Activated T-helper 1 cell treated with anti-CD3 and anti-CD28 coated beads, Interleukin-2, amount 50 U/mL, for 16 hours (primary cell): ENCODE measurements at places on chromosomes 2 and 18.

GRCh38 chr2:152022090-152022489, 76.8 kb downstream of the CACNB4 start:
- no peak for DNase-seq

DNA sequence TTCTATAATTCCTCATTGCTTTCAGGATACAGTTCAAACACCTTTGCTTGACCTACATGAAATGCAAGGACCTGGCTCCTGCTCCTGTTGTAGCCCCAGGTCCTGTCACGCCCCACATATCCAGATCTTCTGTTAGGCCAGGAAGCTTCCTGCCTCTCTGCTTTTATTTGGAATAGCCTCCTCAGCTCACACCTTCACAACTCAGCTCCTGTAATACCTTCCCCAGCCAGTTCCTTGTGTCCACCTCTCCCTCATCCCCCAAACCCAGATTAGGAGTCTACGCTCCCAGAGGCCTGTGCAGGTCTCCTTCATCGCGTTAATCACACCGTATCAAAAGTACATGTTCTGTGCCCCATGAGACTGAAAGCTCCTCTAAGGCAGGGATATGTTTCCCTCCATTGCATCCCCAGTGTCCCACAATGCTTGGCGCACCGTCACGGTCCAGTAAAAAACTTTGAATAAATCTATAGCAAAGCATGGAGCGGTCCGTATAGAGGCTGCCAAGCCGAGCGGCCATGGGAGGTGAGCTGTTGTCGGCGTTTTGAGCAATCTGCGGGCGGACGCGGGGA, 371 bp downstream of the MDH1B start:
- no peak for DNase-seq

DNA sequence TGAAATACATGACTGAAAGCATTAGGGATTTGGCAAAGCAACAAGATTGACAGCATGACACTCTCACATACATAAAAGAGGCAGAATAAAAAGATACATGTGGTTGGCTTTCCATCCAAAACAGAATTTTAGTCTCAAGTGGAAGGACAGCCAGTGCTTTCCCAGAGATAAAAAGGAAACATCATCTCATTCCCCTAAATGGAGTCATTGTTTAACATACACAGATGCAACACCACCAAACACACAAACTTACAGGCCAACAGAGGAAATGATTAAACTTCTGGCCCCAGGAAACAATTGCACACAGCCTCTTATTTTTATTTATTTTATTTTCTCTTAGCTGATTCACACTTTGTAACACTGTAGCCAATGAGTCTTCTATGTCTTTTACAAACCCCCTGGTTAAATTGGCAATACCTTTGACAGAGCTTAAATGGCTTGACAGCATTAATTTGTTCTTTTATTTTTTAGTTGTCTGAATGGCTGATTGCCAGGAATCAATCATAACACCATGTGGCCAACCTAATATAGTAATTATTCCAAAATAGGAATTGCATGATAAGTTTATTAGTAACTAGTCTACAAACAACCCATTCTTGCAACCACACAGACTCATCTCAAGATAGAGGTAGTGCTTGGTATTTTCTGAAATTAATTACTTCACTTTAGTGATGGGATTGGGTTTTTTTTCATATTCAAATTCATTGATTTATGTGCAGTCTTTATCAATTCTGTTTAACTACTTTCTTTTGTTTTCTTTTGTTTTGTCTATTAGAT, 190.5 kb downstream of the RND3 start:
- no peak for DNase-seq

GRCh38 chr2:223736488-223736887, 100.9 kb downstream of the AP1S3 start:
- no peak for DNase-seq

- no peak for DNase-seq
Measured at GRCh38 chr2:194819367-194819766, 837.7 kb upstream of the SLC39A10 start.

DNA sequence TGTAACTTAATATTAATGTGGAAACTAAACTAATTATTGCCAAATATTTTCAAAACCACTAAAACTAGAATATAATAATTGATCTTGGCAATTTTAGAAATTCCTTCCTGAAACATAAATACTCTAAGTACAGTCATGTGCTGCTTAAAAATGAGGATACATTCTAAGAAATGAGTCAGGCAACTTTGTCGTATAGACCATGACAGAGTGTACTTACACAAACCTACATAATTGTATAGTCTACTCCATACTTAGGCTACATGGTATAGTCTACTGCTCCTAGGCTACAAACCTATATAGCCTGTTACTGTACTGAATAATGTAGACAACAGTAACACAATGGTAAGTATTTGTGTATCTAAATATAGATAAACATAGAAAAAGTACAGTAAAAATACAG, 27.6 kb downstream of the FEZ2 start:
- no peak for DNase-seq

- DNase-seq = no peak
Measured at GRCh38 chr2:69618362-69618761, 25.2 kb downstream of the AAK1 start.

DNA sequence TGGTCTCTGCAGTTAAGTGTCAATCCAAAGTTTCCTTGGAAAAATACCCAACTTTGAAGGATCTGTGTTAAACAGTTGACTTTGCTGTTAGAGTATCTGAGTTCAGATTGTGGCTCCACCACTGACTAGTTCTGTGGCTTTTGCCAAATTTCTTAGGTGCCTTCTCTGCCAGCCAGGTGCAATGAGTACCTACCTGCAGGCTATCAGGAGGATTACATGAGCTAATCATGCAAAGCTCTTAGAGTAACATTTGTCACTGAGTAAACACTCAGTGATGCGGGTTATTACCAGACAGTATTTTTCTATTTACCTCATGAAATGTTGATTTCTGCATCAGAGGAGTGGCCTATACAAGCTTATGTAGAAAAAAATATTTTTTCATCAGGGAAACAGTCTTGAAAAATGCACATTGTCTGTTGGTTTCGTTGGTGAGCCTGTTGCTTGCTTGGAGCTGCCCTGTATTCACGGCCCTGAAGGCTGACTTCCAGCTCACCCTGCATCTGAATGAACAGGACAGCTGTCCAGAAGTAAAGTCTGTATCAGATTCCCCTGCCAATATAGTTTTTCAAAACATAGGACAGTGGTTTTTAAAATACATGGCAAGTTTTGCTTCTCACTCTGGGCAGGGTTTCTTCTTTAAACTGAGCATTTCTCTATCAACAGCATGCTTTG, 235.1 kb downstream of the CDCA7 start:
- no peak for DNase-seq

- DNase-seq = no peak
Measured at GRCh38 chr2:175418224-175418835, 236.8 kb upstream of the ATP5MC3 start.

- DNase-seq = no peak
Measured at GRCh38 chr18:67735506-67735905, 219.0 kb upstream of the DSEL start.

- DNase-seq = no peak
Measured at GRCh38 chr18:2644535-2644934, 11.0 kb upstream of the SMCHD1 start.

- DNase-seq = no peak
Measured at GRCh38 chr2:220837226-220837625, 734.9 kb downstream of the EPHA4 start.

DNA sequence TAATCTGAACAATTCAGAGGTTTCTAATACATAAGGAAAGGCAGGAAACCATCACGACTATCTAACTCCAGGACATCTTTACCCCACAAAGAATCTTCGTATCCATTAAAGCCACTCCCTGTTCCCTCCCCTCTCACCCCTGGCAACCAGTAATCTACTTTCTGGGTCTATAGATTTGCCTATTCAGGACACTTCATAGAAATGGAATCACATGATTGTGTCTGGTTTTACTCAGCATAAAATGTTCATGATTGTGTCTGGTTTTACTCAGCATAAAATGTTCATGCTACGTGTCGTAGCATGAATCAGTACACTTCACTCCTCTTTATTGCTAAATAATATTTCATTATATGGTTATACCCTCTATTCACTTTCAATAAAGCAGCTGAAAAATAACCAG, 11.6 kb downstream of the FECH start:
- no peak for DNase-seq

- no peak for DNase-seq
Measured at GRCh38 chr2:129821445-129821844, 158.0 kb upstream of the RAB6C start.

GRCh38 chr2:231666171-231667095, 41.9 kb upstream of the PTMA start:
- DNase-seq = no peak

GRCh38 chr2:113068706-113069485, 1.1 kb downstream of the IL1F10 start:
- no peak for DNase-seq

GRCh38 chr18:48798334-48799245, 152.2 kb downstream of the SMAD7 start:
- no peak for DNase-seq

- DNase-seq = no peak
Measured at GRCh38 chr2:219335373-219335786, 2.8 kb upstream of the RESP18 start.

DNA sequence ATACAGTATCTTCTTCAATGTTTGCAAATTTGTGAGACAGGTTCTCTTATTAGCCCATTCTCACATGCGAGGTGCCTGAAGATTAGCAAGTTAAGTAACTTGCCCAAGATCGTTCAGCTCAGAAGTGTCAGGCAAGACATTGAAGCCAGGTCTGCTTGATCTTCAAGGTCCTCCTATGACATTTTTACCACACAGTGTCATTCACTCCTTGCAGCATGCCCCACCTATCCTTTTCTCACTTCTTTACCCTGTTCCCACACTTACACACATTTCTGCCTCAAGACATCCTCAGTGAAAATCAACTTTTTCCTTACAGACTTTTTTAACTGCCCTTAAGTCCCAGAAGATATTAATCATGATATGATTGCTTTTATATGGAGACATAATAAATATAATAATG, 73.8 kb downstream of the SCN2A start:
- DNase-seq = no peak

DNA sequence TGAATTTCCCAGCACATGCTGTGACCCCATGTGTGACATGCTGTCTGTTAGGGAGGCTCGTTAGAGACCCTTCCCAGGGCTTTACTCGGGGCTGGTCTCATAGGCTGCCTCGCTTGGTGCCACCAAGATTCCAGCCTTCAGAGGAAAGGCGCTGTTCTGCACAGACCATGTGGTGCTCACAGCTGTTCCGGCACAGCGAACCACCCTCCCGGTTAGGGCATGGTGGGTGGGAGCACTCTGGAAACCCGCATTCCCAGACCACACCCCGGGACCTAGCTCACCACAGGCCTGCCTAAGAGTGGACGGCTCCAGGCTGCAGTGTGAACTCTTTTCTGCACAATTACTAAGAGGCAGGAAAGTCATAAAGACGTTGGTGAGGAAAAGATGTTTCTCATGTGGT, 112.0 kb downstream of the MBP start:
- no peak for DNase-seq

- no peak for DNase-seq
Measured at GRCh38 chr2:36277881-36278523, 77.6 kb upstream of the CRIM1 start.

DNA sequence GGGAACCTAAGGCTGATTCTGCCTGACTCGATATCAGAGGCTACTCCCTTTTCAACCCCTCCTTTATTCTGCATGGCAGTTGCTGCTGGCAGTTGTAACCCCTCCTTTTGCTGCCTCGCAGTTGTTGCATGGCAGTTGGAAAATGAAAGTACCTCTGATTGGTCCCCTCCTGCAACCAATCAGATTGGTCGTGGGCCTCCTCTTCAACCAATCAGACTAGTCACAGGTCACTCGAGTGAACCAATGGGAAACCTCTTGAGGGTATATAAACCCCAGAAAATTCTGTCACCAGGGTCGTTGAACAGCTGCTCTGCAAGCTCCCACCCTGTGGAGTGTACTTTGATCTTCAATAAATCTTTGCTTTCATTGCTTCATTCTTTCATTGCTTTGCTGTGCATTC, 294.3 kb upstream of the SLC8A1 start:
- DNase-seq = no peak

DNA sequence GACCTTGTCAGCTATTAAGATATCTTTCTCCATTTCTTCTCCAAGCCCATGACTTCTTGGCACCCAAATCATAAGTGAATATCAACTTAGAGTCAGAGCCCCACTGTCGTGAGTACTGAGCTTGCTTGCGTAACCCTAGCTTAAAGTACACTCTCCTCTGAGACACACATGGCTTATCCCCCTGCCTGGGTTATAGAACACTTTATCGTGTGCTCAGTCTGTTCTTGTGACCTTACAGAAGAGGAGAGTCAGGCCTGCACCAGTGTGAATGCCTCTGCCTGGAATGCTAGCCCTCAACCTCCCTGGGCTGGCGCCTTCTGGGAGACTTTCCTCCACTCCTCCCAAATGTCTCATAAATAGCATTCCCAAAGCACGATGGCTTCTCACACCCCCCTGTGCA, 79.3 kb downstream of the CEP192 start:
- no peak for DNase-seq

DNA sequence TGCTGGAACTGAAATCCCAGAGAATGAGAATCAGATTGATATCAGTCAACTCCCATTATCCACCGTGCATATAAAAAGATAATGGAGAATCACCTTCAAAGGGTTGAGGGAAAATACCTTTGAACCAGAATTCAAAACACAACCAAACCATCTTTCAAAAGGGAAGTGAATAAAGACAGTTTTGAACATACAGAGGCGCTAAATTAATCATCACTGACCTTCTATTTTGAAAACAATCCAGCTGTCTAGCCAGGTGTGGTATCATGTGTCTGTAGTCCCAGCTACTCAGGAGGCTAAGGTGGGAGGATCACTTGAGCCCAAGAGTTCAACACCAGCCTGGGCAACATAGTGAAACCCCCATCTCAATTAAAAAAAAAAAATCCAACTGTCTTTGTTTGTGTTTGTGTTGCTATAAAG, 63.6 kb downstream of the TRABD2A start:
- no peak for DNase-seq

GRCh38 chr2:232505856-232506255, 14.3 kb upstream of the PRSS56 start:
- DNase-seq = no peak

DNA sequence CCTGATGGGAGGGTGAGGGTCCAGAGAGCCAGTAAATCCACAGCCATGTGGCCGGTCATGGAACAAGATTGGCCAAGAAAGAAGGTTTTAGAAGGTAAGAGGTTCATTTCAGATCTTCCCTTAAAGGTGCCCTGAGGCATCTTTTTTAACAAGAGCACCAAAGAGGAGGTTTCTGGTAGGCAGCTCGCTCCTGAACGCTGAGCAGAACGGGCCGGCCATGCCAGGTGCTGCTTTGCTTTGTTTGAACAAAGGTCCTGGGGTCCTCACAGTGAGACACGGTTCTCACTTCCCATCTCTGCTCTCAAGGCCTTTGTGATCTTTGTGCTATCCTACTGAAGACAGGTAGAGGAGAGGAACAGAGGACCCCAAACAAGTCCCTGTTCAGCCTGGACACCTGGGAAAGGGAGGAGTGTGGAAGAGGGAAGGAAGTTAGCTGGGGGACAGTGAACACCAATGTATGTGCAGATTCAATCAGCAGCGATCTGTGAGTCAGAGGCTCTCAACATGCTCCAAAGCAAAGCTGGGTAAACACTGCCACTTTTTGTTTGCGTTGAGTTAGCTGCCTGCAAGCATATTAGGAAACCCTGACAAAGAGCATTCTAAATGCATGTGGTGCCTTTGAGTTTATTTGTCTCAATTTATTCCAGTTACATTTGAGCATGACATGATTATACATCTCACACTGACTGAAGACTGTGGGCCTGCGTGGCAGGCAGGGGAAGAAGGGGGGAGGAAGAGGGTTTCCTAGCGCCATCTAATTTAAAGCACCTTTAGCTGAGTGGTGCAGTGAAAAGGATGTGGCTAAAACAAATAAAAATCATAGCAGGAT, 102.4 kb downstream of the ASB1 start:
- DNase-seq = no peak

- DNase-seq = no peak
Measured at GRCh38 chr2:117056376-117056748, 758.1 kb upstream of the DDX18 start.
